ENCODE measurements at places on chromosomes 16 and 17.

GRCh38 chr17:45170931-45171337 is 9.3 kb downstream of the HEXIM2 start:
- DNase-seq = no peak

DNA sequence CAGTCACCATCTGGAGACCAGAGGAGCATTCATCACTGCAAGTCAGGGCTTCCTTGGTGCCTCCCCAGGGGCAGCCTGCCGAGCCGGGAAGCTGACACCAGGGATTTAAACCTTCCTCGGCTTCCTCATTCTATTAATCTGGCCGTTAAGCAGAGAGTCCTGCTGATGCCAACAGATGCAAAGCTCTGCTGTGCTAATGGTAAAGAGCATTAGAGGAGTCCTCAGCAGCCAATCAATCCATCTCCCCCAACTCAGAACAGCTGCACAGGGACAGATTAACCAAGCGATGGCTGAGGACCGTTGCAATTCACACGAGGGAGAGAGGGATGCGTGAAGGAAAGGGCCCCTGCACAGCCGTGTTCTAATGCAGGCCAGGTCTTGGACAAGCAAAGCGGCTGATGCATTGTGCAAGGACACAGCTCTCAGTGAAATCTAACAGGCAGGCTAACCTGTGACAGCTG is 116.6 kb downstream of the XYLT1 start:
- DNase-seq = no peak

GRCh38 chr17:22266231-22266630 is 573.9 kb downstream of the KCNJ18 start:
- no peak for DNase-seq

DNA sequence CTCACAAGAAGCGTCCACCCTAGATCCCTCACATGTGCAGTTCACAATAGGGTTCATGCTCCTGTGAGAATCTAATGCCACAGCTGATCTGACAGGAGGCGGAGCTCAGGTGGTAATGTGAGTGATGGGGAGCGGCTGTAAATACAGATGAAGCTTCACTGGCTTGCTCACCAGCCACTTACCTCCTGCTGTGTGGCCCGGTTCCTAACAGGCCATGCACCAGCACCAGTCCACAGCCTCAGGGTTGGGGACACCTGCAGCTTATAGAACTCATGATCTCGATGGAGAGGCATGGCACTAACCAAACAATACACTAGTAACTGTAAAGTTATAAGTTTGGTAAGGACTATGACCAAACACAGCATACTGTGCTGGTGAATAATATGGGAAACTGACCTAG is 368.0 kb upstream of the CDH5 start:
- no peak for DNase-seq

DNA sequence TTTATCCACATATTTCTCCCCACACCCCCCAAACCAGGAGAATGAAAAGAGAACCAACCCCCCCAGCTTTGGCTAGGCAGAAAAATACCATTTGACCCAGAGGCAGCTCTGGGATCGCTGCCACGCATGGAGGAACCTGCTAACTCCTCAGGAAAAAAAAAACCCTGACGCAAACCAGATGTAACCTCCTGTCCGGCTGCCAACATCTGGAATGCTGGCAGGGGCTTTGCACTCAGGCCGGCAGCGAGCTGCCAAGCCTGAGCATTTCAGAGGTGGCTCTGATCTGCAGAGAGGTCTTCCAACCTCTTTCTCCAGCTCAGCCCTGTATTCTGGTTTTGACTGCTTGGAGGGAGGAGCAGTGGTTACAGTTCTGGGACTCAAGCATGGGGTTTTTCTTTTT is 8.2 kb downstream of the IGFBP4 start:
- no peak for DNase-seq

GRCh38 chr16:74874912-74875546 is 100.4 kb upstream of the FA2H start:
- DNase-seq = no peak

DNA sequence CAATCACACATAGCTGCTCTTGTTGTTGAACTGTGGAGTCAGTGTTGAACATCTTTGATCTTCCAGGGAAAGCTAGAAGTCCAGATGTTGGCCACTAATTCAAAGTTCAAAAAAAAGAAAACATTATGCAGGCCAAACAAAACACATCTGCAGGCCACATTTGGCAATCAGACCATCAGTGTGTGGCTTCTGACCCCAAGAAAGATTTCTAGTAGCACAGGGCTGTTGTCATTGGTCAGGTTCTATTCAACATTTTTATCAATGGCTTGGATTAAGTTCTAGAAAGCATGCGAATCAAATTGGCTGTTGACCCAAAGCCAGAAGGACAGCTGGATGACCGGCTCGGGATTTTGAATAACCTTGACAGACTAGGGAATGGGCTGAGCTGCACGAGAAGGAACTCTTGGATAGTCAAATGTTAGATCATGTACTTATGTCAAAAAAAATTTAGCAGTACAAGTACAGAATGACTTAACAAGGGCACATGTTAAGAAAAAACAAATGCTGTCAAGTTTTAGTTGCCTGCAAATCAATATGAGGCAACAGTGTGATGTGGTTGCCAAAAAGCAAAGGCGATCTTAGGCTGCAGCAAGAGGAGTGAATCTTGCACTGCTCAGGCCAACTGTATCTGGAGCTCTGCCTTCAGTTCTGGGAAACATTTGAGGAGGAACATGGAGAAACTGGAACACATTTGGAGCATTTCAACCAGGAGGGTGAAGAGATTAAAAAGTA is 187.6 kb downstream of the RGS9 start:
- DNase-seq = peak; percentile 49

GRCh38 chr16:75862098-75862386 is 135.8 kb upstream of the CPHXL start:
- no peak for DNase-seq

- no peak for DNase-seq
Observed at GRCh38 chr17:27356091-27356705, 62.3 kb downstream of the WSB1 start.

- DNase-seq = peak; percentile 24
Observed at GRCh38 chr16:84339311-84339710, 29.0 kb upstream of the ATP2C2 start.

GRCh38 chr17:78364436-78365281 is 4.8 kb upstream of the SOCS3 start:
- no peak for DNase-seq

GRCh38 chr16:81008505-81008789 is 1.4 kb downstream of the CENPN start:
- DNase-seq = no peak

DNA sequence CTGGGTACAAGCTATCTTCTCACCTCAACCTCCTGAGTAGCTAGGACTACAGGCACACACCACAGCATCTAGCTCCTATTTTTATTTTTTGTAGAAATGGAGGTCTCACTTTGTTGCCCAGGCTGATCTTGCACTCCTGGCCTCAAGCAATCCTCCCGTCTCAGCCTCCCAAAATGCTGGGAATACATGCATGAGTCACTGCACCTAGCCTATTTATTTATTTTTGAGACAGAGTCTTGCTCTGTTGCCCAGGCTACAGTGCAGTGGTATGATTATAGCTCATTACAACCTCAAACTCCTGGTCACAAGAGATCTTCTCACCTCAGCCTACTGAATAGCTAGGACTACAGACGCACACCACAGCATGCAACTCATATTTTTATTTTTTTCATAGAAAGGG is 40.1 kb upstream of the RGS9 start:
- DNase-seq = no peak

DNA sequence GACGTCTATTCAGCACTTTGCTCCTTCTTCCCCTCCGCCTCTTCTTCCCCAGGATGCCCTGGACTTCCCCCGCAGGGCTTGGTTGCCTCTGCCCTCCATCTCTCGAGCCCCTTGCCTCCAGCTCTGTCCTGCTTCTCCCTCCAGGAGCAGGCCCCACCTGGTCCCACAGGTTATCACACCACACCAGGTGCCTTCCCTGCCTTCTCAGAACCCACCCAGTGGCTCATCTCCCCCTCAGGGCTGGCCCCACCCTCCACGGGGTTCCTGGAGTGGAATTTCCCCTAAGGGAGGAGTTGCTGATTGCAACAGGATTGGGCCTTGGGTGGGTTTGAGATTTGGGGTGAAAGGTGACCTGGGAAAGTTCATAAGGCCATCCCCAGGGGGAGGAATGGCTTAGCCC is 49.0 kb upstream of the TAC4 start:
- no peak for DNase-seq

- DNase-seq = no peak
Observed at GRCh38 chr16:58265480-58266052, 29.3 kb downstream of the PRSS54 start.

- DNase-seq = no peak
Observed at GRCh38 chr16:74991593-74992403, 6.9 kb upstream of the WDR59 start.

DNA sequence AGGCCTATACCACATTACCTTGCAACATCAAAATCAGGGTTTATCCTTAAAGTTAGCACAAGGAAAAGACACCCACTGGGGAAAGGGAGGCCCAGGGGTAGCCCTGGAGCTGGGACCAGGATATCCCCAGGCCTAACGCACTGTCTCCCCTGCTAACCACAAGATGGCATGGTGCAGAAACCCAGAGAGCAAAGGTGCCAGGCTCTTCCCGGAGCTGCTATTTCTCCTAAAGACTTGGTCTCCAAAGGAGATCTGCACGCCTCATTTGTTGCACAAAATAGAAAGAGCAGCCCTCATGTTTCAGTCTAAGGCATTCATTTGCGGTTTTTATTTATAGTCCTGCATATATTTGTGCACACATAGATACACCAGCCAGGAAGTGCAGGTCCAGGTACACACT is 408.6 kb downstream of the SOX9 start:
- DNase-seq = no peak

DNA sequence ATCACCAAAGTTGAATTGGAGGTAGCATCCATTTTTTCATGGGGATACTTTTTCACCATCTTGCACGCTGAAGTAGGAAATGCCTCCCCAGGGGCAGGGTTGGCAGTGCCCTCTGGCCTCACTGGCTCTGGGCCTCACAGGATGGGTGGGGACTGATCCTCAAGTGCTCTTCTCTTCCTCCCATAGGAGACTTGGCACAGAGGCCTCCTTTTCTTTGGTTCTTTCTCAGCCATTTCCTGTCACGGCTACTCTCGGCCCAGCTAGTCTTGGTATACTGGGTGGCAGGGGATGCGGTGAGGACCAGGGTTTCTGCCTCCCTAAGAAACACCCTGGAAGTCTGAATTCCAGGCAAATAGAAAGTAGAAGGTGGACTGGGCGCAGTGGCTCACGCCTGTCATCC is 58.2 kb downstream of the PECAM1 start:
- DNase-seq = no peak

DNA sequence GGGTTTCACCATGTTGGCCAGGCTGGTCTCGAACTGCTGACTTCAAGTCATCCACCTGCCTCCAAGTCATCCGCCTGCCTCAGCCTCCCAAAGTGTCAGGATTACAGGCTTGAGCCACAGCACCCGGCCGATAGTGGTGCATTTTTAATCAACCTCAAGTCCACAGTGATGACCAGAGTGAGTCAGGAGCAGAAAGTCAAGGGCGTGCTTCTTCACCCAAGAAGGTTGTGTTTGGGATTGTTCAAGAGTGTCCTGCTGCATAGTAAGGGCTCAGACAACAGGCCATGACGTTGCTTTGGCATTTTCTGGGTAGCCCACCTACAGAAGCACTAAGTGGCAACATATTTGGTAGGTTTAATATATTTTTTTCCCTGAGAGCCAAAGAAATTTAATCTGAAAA is 108.3 kb upstream of the FAM20A start:
- DNase-seq = no peak

DNA sequence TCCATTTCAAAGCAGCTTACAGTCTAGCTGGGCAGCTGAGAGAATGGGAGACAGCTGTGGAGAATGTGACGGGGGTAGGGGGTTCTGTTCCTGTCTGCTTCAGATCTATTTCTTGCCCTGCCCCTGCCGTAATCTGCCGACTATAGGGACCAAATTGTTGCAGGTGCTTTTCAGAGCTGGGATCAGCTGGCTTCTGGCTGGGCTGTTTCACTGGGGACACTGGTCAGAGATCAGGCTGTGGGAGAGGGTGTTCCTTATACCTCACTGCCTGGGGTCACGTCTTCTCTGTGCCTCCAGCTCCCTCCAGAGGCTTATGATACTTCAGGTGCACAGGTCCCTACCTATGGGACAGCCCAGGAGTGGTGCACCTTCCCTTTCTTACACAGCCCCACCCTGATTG is 514.9 kb upstream of the GOT2 start:
- DNase-seq = no peak

- DNase-seq = no peak
Observed at GRCh38 chr17:21388066-21388465, 11.9 kb downstream of the KCNJ12 start.

- DNase-seq = no peak
Observed at GRCh38 chr16:81321039-81321438, 6.3 kb downstream of the GAN start.

GRCh38 chr16:72457243-72457940 is 285.4 kb upstream of the PMFBP1 start:
- DNase-seq = no peak

DNA sequence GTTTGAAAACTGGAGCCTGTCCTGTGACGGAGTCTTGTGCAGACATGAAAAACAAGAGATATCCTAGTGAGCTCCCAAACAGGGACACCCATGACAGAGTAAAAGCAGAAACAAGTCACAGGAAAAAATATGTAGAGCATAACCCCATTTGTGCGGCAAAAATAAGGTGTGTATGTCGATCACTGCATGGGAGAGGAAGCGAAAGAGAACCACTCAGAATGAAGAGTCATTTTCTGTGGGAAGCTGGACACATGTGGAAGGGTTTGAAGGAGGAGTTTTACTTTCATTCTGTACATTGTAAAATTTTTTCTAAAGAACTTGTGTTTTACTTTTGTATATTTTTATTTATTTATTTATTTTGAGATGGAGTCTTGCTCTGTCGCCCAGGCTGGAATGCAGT is 72.1 kb downstream of the JPH3 start:
- DNase-seq = no peak

DNA sequence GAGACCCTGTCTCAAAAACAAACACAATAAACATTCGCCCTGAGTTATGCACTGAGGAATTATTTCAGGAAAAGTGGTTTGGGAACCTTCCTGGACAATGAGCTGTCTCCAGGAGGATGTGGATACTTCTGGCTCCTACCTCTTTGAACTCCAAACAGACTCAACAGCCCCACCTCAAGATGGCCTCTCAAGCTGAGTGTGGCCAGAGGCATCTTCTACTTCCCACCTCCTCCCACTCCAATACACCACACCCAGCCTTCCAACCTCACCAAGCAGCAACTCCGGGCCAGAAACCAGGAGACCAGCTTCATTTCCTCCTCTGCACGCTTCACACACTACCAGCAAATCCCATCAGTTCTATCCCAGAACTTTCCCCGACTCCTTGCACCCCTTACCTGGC is 11.6 kb downstream of the HBQ1 start:
- DNase-seq = no peak

- DNase-seq = no peak
Observed at GRCh38 chr17:27920569-27920968, 27.4 kb upstream of the LYRM9 start.

DNA sequence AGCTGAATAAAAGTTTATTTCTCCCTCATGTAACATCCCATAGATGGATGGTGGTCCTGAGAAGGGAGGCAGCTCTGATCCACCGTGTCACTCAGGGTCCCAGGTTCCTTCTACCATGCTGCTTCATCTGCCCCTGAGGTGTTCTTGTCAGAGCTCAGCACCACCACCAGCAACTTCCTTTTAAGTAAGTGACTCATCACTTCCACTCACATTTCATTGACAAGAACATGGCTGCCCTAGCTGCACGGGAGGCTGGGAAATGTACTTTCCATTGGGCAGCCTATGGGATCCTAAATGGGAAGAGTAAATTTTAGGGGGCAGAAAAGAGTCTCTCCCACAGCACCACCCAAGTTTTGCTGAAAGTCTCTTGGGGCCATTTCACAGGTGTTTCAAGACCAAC is 134.7 kb downstream of the USP31 start:
- no peak for DNase-seq
